ENCODE measurements at places on chromosomes 5 and 9.

GRCh38 chr5:165805756-165806155 lies 2300.3 kb downstream of the MAT2B start:
- DNase-seq, result no peak

DNA sequence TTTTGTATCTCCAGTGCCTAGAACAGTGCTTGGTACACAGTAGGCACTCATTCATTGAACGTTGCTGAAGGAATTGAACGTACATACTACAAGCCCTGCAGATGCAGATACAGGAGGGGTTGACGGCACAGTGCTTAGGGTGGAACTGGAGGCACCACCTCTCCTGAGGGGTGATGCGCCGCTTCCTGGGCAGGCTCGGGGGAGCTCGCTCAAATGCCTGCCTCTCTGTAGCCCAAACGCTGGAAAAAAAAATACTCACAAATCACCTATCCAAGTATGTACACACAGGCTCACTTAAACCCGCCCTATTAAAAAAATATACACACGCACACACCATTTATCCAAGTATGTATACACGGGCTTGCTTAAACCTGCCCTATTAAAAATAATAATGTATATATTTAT lies 536 bp upstream of the COMMD10 start:
- peak; percentile 68 for DNase-seq

GRCh38 chr5:61423487-61424145 lies 91.6 kb downstream of the ZSWIM6 start:
- no peak for DNase-seq

DNA sequence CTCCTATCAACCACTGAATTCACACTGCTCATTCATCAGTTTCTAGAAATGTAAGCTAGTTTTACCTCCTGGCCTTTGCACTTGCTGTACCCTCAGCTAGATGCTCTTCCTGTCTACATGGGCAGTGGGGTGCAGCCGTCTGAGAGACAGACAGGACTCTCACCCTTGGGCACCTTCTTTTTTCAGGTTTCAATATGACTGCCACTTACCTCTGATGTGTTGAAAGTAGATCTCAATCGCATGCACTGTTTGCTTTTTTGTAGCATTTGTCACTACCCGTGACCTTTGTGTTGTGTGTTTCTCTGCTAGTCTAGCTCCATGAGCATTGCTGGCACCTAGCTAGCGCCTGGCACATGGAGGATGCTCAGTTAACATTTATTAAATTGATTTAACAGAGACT lies 403.1 kb upstream of the TRPC7 start:
- DNase-seq, result no peak

- no peak for DNase-seq
Observed at GRCh38 chr9:124228516-124228915, 29.2 kb upstream of the NEK6 start.

- no peak for DNase-seq
Observed at GRCh38 chr5:156587012-156587411, 260.0 kb downstream of the SGCD start.

DNA sequence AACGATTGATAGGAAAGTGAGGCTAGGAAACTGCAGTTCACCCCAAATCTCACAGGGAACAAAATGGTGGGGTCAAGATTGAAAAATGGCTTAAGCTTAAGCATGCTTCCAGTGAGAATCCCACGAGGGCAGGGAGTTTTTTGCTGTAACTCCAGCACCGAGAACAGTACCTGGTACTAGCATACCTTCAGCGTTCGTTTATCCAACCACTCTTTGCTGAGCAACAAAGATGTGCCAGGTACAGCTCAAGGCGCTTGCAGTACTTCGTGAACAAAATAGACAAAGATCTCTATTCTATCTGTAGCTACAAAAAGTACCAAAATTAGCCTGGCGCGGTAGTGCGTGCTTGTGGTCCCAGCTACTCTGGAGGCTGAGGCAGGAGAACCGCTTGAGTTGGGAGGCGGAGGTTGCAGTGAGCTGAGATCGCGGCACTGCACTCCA lies 778 bp upstream of the PPP6C start:
- peak; percentile 71 for DNase-seq

DNA sequence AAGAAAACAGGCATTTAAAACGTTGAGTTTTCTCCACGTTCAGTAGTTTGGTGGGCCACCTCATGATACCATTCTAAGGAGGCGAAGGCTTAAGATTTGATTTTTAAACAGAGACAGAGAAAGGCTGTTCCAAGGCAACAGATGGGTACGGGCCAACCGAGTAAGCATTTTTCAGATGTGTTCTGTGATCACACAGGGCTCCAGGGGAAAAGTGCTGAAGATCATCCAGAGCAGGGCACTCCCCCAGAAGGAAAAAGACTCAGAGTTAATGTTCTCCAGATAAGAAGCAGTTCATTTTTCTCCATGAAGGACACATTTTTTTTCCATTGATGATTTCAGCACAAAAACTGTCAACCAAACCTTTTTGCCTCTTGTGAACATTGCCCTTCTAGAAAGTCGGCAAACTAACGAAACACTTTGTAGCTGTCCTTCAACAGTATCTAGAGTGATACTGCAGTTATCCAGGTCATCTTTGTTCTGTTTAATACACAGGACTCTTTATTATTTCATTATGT lies 138.7 kb downstream of the ALDH1A1 start:
- DNase-seq, result no peak

DNA sequence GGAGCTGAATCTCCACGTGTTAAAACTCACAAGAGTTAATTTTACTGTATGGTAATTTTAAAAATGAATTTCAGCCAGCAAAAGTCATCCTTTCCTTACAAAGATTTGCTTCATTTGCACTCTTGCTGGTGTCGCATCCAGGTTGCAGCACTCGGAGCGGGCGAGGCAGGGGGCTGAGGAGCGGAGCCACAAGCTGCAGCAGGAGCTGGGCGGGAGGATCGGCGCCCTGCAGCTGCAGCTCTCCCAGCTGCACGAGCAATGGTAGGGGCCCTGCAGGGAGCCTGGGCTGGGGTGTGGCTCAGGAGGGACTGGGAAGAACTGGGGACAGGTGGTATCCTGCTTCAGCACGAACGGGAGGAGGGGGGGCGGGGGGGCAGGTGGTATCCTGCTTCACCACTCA lies 27.1 kb downstream of the HNRNPH1 start:
- no peak for DNase-seq

DNA sequence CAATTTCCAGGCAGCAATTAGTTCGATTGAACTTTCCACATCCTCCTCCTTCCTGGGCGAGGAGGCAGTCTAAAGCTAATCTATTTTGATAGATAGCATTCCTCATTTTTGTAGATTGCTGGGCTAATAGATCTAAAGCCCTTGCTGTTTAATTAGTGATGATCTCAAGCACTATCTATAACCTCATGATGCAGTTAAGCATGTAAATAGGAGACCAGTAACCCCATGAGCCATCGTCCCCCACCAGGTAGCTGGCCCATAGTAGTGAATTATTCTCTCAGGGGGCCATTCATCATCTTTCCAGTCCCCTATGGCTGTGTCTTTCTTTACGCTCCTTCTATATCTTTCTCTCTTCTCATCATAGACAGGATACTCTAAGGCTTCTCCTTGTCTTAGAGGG lies 14.9 kb downstream of the CEL start:
- DNase-seq, result no peak

GRCh38 chr5:123819386-123819785 lies 307.4 kb downstream of the CSNK1G3 start:
- DNase-seq, result no peak

GRCh38 chr5:97494465-97494864 lies 311.4 kb upstream of the RIOK2 start:
- no peak for DNase-seq

DNA sequence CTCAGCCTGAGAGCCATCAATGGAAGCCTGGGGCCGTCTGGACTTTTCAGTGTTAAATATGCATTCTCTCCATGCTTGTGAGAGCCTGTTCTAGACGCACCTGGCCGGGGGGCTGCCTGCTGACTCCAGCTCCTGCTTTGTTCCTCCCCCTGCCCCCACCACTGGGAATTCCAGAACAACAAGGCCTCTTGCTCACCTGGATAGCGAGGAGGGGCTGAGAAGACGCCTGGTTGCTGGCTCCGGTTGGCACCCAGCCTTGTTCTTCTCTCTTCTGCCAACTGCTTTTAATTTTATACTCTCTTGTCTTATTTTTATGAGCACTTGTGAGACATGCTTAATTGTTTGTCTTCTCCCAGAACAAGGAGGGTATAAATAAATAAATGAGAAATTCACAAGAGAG lies 15.0 kb upstream of the RAPGEF1 start:
- no peak for DNase-seq

- no peak for DNase-seq
Observed at GRCh38 chr5:76314643-76315042, 88.4 kb upstream of the IQGAP2 start.

GRCh38 chr5:151757233-151758140 lies 944 bp downstream of the ATOX1 start:
- DNase-seq, result peak; percentile 68

- DNase-seq, result no peak
Observed at GRCh38 chr5:137195483-137195882, 303.6 kb downstream of the SPOCK1 start.

- DNase-seq, result no peak
Observed at GRCh38 chr5:56757077-56757476, 58.3 kb upstream of the MAP3K1 start.

DNA sequence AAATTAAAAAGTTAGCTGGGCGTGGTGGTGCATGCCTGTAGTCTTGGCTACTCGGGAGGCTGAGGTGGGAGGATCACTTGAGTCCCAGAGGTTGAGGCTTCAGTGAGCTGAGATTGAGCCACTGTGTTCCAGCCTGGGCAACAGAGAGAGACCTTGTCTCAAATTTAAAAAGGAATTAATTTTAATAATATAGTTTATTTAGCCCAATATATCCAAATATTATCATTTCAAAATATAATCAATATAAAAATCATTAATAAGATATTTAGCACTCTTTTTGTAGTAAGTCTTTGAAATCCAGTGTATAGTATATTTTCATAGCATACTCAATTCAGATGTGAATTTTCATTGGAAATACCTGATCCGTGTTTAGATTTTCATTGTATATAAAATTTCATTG lies 43.2 kb upstream of the ORM1 start:
- DNase-seq, result no peak

GRCh38 chr5:149886692-149887470 lies 57.7 kb downstream of the PDE6A start:
- DNase-seq, result no peak

Measured in activated CD8-positive, alpha-beta memory T cell treated with anti-CD3 and anti-CD28 coated beads for 24 hours (primary cell).